ENCODE measurements at places on chromosomes 5 and 9. TPM values are rescaled to one million over a fixed set of nuclear protein-coding genes. Genes with fewer than 3 reads are reported as not detected.

SPATA31D4 gene
- total RNA-seq = not detected

RAB3C gene
- total RNA-seq = 1.4 TPM

PCDHB2 gene
- 2.3 TPM for total RNA-seq

BTNL9 gene
- total RNA-seq = 111 TPM

SKP2 gene
- 19.4 TPM for total RNA-seq

TAS2R1 gene
- total RNA-seq = not detected

Measured in omental fat pad (tissue), 4 donors.